ENCODE measurements at places on chromosomes 12 and 14.

DNA sequence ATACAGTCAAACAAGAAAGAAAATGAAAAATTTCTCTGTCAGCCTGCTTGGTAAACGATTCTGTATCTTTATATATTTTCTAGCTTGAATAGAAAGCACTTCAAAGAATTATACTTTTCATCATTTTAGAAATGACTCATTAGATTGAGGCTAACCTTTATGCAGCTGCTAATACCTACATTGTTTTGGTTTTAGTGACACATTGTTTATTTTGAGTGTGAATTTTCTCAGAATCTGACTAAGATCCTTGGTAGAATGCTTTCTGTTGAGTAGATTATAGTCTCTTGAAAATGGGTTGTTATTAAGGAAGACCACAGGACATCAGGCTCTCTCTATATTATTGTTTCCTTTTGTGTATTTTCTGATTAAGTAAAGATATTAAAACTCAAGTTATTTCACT is at the start of gene PMCH:
Gene PMCH, minus strand, starts transcription at position 45 of the 400 bp plus-strand sequence. CDS start 63 bp downstream, outside the sequence.
- peak; percentile 3 for DNase-seq

DNA sequence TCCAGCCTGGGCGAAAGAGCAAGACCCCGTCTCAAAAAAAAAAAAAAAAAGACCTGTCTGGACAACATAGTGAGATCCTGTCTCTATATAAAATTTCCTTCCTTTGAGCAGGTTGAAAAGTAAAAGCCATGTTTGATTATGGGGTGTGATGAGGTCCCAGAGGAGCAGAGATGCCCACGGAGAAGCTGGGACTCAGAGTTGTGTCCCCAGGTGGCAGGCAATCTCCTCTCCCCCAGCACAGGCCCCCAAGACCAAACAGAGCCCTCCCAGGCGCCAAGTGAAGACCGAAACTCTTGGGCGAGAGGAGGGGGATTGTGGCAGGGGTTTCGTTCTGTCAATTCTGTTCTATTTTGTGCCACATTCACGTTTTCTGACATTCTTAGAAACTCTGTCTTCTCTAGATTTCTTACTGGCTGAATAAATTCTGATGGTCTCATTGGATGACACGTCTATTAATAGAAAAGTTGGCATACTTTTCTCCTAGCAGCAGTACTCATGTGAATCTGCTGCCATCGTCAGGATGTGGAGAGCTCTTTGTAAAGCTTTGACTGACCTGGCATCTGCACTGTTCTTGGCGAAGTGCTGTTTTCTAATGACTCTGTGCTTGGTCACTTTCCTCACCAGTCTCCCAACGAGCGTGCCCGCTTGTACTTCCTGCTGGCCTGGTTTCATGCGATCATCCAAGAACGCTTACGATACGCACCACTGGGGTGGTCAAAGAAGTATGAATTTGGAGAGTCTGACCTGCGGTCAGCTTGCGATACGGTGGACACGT is 43.4 kb downstream of the HSP90AA1 start:
- DNase-seq = no peak

DNA sequence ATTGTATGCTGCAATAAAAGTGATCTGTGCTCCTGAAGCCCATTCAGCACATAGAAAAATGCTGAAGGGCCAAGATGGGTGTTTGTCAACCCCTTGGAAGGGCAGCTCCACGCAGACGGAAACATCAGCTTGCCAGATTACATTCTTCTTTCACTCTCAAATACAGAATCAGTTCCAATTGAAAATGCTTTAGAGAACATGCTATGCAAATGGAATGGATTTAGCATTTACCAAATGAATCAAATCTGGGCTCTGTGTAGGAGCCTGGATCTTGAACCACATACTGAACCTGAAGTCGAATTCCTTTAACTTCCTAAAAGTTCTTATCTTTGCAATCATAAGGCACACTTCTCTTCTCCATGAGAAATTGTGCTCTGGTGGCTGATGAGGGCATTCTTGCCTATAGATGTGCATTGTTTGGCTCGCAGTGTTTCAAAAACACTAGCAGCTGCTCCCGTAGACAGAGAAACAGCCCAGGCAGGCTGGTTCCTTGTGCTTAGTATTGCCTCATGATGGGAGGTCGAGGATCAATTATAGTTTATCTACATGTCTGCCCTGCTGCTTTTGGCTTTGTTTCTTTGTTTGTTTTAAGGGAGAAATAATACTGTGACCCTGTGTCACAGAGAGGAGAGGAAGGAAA is 489.8 kb upstream of the FLRT2 start:
- DNase-seq = no peak

- no peak for DNase-seq
These were observed 49.0 kb upstream of the PDE3A start for GRCh38 chr12:20319366-20319765.

- DNase-seq = no peak
These were observed 288.7 kb downstream of the NAV3 start for GRCh38 chr12:78119351-78119918.

GRCh38 chr14:84819528-84819927 is 710.4 kb upstream of the FLRT2 start:
- DNase-seq = no peak

DNA sequence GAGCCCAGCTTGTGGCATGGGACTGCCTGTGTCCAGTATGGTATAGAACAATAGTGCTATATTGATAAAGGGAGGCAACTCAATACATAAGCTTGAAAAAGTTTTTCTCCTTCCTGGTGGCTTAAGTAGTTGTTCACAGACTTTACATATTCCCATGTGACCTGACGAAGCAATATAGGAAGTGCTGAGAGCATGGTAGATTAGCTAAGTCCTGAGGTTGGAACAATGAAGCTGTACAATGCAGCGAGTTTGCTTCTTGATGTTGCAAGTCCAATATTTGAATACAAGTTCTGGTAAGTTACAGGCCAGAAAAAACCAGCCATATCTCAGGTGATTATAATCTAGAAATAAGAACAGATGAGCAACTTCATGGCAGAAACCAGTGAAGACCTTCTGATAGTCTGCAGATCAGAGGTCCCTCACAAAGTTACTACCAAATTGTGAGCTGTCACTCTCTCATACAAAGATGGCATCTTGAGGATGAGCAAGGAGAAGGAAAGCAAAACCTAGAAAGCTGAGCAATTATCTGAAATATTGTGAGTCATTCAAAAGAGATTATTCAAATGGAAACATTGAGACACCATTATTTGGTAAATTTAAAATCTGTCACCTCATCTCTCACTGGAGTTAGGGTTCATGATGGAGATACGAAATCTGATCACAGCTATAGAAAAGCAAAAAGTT is 72.9 kb upstream of the BTG1 start:
- DNase-seq = no peak

DNA sequence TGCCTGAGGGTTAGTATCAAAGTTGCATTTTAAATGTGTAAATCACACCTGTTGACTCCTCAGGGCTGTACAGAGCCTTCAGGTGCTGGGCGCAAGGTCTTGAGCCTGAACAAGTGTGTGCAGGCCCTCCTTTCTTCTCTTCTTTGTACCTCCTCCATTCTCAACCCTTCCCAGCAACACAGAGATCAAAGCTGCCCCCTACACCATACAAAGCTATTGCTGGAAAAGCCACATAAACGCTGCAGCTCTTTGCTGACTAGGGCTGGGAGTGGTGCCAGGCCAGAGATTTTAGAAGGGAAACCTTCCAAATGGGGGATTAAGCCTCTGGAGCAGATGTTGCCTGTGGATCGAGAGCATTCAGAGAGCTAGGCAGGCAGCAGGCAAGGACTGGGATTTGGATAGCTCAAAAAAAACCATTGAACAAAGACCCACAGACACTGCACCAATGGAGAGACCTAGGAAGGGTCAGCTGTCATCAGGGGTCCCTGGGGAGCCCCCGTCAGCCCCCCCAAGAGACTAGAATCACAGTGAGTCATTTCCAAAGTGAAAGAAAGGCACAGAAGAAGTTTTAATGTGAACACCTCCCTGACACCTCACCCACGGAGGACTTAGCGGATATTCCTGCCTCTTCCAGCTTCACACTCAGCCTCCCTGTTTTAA is 18.2 kb upstream of the SUSD6 start:
- DNase-seq = no peak

- no peak for DNase-seq
These were observed 666.2 kb upstream of the FBXO33 start for GRCh38 chr14:40098468-40098867.

DNA sequence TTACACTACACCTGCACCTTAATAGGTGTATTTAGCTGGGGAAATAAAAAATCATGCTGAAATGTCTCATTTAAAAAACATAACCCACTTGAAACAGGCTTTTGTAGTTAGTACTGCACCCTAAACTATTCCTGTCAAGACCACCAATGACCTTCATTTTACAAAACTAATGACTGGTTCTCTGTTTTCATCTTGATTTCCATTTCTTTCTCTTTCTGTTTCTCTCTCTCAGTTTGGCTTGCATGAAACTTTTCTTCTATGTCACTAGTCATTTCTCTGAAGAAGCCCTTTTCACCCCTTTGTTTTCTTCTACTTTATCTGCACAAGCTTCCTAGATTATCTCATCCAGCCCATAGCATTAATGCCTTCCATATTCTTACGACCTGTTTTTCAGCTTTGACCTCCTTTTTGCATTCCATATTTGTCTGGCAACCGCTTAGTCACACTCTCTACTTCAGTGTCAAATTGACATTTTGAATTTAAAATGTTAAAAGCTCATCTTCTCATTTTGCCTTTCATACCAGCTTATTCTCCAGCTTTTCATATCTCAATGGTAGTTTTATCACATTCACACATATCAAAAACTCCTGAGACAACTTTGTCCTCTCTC is 32.7 kb upstream of the KLRF1 start:
- DNase-seq = no peak
